Stimulated activated CD8-positive, alpha-beta memory T cell treated with anti-CD3 and anti-CD28 coated beads, Interleukin-2, amount 100 ng/mL, for 1 hour (primary cell): ENCODE measurements at places on chromosomes 3 and 15.

- DNase-seq = no peak
These were observed 83.2 kb upstream of the PLSCR4 start for GRCh38 chr3:146334151-146334550.

GRCh38 chr3:18442756-18443664, 17.9 kb upstream of the SATB1 start:
- DNase-seq = no peak

DNA sequence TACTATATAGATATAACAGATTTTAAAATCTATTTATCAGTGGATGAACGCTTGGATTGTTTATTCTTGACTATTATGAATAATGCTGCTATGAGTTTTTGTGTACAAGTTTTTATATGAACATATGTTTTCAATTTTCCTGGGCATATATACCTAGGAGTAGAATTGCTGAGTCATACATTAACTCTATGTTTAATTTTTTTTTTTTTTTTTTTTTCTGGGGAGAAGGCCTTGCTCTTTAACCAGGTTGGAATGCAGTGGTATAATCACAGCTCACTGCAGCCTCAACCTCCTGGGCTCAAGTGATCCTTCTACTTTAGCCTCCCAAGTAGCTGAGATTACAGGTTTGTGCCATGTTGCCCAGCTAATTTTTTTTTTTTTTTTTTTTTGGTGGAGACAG, 9.1 kb downstream of the CIDEC start:
- DNase-seq = no peak

GRCh38 chr15:83602021-83602420, 51.9 kb upstream of the ADAMTSL3 start:
- DNase-seq = no peak

GRCh38 chr15:69758291-69758771, 305.7 kb downstream of the RPLP1 start:
- DNase-seq = no peak

GRCh38 chr15:40498891-40499290, 28.1 kb downstream of the CHST14 start:
- DNase-seq = no peak

- DNase-seq = no peak
These were observed 19.0 kb upstream of the GHSR start for GRCh38 chr3:172467170-172467824.

DNA sequence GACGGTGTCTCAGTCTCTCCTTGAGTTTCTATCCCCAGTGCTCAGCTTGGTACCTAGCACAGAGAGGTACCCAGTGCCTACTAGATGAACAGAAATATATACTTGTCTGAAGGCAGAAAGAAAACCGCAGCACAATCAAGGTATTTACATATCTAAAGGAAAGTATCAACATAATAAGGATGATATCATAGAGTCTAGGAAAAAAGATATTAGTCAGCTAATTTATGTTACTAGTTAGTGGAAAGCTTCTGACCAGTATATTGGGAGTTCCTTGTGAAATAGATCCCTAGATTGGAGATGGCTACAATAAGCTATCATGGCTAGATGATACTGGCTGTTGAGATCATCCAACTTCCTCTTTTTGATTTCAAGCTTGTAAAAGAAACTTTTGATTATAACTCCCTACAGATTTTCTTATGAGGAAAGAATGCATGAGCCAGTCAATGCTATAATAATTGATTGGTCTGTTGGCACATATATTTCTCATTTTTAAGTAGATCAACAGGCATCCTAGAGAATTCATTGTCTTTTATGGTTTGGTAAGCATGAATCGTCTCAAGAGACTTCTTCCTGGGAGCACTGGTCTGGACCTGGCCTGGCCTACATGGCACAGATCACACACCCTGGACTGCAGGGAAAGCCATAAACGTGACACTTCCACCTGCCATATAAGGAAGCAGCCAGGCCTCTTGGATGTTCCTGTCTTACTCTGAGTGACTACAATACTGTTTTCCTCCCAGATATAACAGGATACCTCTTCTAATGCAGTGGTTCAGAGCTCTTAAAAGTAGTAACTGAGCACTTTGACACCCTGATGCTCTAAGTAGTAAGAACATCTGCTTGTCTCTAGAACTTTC, 60.7 kb downstream of the IMPG2 start:
- no peak for DNase-seq

DNA sequence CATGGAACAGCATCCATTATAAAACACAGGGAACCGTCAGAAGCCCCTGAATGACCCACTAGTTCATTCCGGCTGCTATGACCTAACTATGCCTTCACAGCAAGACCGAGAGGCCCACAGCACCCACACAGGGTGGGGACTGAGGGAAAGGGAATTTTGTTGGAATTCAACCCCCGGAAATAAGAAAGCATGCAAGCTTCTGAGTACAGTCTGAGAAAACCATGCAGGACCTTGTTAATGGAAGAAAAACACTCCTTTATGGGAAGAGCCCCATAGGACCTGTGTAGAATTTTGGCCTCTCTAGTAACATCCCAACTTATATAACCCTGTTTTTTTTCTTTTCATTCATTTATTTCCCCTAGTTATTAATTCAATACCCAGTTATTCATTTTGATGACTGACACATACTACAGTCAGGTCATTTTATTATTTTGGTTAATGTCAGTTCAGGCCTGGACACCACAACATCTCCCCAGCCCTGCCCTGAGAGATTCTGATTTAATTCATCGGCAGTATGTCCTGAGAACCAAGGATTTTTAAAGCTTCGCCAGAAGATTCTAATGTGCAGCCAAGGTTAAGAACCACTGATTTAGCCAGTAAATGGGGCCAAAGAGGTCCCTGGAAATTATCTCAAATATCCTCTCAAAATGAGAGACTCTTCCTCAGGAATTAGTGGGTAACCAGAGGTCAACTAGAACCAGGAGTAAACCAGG, 231.6 kb upstream of the GOLGA6L4 start:
- no peak for DNase-seq

GRCh38 chr15:57405133-57405532, 28.8 kb downstream of the CGNL1 start:
- no peak for DNase-seq

GRCh38 chr15:64229129-64229724, 66.4 kb upstream of the PPIB start:
- no peak for DNase-seq

DNA sequence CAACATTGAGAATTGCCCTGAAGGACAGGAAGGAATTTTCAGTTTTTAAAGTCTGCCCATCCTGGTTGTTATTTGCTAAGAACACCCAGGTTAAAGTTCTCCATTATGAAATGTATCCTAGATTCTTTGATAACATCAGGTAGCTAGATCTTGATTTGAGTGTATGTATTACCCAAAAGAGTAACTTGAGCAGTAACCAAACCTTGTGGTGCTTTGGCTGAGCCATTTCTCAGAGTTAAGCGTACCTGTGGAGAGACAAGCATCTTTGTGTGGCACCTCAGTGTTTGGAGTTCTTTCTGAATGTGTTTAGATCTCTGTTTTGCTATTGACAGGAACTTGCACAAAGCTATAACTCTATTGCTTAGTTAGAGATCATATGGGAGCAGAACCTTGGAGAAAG, 20.4 kb downstream of the CEP97 start:
- DNase-seq = no peak

- no peak for DNase-seq
These were observed 27.4 kb downstream of the CGNL1 start for GRCh38 chr15:57403566-57404325.

DNA sequence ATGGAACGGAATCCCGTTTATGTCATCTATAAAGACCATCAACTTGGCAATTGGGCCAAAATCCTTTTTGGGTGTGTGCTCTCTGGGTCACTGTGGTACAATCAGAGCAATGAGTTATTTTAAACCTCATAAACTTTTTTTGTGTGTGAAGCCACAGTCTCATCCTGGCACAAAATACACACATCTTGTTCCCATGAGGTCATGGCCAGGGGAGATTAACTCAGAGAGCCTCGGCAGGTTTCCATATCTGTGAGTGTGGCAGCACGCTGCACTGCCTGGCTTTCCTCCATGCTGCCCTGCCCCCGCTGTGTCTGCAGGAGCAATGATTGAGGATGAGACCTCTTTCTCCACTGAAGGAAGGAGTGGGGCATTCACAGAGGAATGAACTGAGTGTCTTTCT, 54.0 kb upstream of the DLG1 start:
- DNase-seq = no peak

- DNase-seq = no peak
These were observed 163.4 kb downstream of the FNDC3B start for GRCh38 chr3:172202797-172203196.

- DNase-seq = no peak
These were observed 225.7 kb downstream of the GABRG3 start for GRCh38 chr15:27196691-27197090.

GRCh38 chr15:26790118-26790517, 17.3 kb upstream of the GABRB3 start:
- DNase-seq = no peak

- DNase-seq = no peak
These were observed 46.3 kb downstream of the GABRG3 start for GRCh38 chr15:27017168-27017809.

DNA sequence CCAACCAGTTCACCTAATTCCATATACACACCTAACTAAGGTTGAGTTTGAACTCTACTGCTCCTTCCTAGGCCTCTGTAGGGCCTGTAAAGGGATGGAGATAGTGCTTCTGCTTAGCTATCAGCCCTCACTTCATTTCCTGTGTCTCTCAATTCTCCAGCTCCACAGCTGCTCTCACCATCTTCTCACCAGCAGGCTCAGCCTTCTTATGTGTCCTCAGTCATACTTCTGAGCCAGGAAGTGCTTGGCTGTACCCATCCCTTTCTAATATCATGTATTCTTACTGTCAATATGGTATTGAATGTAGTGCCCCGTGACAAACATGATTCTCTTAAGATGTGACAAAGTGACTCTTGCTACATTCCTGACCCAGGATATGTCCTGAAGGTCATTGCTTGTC, 116.9 kb downstream of the SLC9A9 start:
- no peak for DNase-seq

DNA sequence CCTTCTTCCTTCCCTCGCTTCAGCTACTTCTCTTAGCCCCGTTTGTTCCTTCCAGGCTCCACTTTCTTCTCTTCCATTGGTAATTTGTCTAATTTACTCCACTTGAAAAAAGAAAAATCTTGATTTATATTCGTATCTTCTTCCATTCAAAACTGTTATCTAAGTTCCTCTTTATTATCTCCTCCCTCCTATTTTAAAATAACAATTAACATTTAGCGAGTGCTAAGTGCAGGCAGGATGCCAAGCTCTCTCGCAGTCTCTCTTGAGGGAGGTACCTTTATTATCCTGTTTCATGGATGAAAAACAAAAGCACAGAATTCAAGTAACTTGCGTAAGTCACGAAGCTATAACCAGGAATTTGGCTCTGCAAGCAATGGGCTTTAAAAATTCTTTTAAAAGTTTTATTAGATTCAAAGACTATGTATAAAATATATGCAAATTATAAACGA, 418.9 kb upstream of the NAALADL2 start:
- DNase-seq = no peak
